ENCODE measurements at places on chromosomes 4 and X.
A peak's percentile ranks its signal among the peaks of the same experiment; 100 is the strongest.

DNA sequence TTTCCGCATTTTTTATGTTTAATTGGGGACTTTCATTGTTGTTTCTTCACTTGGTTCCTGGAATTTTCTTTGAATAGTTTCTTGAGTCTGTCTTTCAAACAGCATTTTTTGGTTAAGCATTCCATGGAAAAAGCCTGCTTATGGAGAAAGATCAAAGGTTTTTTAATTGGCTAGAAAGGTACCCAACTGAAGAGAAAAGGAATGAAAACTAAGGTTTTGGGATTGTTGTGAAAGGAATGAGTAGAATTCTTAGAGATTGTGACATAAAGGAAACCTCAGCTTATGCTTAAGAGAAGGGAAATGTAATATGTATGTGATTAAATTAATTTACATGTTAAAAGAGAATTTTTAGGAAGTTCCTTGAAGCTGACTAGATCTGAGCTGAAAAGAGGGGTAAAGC, 82.8 kb downstream of the CCKAR start:
- DNase-seq, result no peak

DNA sequence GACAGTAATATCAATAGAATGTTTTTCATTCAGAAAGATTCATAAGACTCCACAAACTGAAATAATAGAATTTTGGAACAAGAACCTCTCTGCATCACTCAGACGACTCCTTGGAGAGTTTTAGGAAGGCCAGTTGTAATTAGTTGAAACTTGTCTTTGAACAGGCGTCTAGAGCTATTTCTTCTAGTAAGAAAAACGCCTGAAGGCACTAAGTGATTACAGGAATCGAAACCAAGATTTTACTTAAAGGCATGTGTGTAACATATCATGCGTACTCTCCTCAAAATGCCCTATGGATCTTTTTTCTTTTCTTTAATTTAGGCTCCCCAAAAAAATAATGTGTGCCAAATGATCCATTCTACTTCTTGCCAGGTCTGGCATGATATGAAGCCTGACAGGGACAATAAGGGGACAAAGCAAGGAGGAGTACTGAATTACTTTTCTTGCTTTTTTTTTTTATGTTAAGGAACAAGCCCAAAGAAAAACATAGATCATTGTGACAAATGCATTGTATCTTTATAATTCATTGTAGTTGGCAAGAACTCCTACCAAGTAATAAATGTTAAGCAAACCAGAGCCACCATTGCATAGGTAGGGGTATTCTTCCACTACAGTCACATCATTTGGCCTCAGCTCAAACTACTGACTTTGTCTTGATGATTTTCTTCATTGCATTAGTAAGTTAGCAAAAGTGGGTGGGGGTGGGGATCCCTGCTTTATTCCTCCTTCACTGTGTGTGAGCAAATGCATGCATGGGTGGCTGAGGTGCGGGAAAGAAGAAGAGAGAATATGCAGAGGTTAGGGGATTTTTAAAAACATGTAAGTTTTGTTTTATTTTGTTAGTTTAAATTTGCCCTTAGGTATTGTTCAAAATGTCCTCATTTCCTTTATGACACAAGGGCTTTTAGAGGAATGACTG, 79.9 kb upstream of the ATOH1 start:
- no peak for DNase-seq

GRCh38 chr4:17704020-17704650, 77.3 kb downstream of the FAM184B start:
- DNase-seq, result no peak

DNA sequence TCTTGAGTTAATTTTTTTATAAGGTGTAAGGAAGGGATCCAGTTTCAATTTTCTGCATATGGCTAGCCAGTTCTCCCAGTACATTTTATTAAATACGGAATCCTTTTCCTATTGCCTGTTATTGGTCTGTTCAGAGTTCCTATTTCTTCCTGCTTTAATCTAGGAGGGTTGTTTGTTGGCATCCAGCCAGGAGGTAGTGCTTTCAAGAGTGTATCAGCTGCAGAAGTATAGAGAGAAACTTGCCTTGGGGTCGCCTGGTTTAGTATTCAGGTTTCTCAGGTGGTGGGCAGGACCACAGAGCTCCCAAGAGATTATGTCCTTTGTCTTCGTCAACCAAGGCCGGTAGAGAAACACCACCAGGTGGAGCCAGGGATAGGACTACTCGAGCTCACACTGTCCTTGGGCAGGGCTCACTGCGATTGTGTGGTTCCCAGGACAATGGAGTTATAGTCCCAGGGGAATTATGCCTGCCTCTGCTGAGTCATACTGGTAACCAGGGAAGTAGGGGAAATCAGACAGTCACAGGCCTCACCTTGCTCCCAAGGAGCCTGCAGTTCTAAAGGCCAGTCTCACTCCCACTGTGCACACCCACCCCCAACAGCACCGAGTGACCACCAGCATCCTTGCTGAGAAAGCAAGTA, 168.1 kb downstream of the VSIG4 start:
- DNase-seq, result no peak

- no peak for DNase-seq
Measured at GRCh38 chrX:69138118-69138390, 27.2 kb downstream of the PJA1 start.

GRCh38 chr4:74503580-74503979, 58.6 kb downstream of the AREG start:
- DNase-seq, result no peak

GRCh38 chrX:35829501-35829900, 31.4 kb downstream of the MAGEB16 start:
- DNase-seq, result peak; percentile 39

DNA sequence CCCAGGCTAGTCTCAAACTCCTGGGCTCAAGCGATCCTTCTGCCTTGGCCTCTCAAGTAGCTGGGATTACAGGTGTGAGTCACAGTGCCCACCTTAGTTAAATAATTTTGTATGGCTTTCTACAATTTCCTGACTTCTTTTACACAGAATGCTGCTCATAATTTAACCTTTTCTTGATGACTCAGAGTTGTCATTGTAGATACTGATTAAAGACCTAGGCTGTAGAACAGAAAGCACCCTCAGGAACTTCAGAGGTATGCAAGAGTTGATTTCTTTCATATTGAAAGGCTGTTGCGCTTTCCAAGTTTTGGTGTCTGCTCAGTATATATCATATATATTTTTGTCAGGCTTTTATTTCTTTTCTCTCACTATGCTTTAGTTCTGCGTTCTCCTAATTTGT, 21.1 kb upstream of the GPR34 start:
- DNase-seq, result no peak

DNA sequence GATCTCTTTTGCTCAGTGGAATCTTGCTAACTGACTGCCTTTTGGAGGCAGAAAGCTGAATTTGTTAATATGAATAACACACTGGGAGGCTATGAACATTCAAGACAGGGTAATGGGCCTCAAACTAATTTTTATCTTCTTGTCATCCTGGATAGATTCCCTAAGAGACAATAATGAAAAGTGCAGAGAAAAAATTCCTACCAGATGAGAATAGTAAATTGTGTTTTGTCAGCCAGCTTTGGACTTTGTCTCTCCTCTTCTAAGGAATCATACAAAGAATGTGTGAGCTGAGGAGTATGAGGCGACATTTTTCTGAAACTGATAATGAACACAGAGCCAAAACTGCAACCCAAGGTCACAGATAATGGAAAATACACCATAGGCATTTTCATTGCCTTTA, 649.3 kb downstream of the IQCM start:
- DNase-seq, result no peak

DNA sequence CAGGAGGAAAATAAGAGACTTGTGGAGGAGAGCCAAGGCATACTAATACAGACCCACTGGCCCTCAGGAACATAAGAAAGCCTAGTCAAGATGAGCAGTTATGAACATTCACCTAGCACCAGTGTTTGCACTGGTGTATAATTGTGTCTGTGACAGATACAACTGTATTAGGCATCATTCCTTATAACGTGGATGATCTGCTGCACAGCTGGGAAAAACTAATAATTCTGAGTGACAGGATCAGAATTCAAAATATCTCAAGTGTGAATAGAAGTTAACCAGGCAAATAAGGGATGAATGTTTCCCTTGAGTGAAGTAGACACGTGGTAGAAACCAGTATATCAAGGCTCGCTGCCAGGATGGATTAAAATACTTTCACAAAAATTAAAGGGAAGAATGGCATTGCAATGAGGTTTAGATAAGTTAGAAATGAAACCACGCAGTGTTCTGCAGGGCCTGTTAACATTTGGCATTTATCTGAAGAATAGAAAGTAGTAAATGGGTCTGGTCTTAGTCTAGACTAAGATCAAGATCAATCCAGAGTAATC, 325.9 kb downstream of the EPHA5 start:
- no peak for DNase-seq

GRCh38 chr4:44157611-44158277, 290.9 kb downstream of the KCTD8 start:
- DNase-seq, result no peak

DNA sequence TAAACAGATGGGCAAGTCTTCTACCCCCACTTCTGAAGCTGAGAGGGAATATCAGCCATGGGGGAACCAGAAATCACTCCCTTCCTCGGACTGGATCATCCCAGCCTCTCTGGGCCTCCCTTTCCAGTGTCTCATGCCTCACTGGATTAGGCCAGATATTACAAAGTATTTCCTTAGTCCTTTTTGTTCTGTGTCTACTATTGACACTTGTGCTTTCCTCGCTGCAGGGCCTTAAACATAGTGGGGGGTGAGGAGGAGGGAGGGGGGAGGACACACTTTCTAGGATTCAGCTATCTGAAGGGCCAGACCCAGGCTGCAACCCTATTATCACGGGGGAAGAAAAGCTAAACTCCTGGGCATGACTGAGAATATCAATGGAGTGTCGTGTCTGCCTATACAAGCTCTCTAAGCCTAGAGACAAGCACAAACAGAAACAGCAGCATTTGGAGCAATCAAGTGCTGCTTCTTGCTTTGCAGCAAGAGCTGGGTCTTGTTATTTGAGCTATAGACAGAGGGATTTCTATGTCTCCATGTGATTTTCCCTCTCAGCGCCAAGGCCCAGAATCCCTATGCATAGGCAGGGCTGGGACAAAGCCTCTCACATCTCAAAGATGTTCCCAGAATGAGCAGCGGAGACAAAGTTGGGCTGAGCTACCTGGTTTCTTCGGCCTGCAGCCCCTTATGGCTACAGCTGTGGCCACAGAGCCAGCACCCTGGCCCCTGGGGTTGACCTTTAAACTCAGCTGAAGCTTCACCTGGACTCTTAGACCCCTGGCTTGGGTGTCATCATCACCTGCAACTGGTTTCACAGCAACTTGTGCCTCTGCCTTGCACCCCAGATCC, 20.2 kb downstream of the PJA1 start:
- peak; percentile 7 for DNase-seq

GRCh38 chr4:95507147-95507546, 41.6 kb downstream of the UNC5C start:
- no peak for DNase-seq

GRCh38 chr4:71189471-71189870, 149.3 kb upstream of the SLC4A4 start:
- DNase-seq, result no peak

DNA sequence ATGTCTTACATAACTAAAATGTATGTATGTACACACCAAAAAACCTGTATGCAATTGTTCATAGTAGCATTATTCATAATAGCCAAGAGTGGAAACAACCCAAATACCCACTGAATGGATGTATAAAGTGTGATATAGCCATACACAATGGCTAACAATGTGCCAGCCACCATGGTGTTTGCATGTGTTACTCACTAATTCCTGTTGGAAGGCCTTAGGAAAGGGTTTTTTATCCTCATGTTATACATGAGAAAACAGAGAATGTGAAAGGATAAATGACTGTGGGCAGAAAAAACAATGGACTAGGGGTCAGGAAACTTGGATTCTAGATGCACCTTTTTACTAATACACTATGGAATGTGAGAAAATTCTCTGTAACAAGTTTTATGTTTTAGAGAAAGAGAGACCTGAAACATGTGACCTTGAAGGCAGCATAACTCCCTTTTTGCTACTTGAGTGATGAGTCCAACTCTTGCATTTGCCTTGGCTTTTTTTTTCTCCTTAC, 55.7 kb downstream of the TIGD2 start:
- no peak for DNase-seq

- no peak for DNase-seq
Measured at GRCh38 chrX:150627957-150628356, 59.5 kb downstream of the MTM1 start.

GRCh38 chr4:181508601-181509000, 734.6 kb upstream of the TENM3 start:
- no peak for DNase-seq

- DNase-seq, result peak; percentile 15
Measured at GRCh38 chr4:4854649-4855295, 4.7 kb upstream of the MSX1 start.

DNA sequence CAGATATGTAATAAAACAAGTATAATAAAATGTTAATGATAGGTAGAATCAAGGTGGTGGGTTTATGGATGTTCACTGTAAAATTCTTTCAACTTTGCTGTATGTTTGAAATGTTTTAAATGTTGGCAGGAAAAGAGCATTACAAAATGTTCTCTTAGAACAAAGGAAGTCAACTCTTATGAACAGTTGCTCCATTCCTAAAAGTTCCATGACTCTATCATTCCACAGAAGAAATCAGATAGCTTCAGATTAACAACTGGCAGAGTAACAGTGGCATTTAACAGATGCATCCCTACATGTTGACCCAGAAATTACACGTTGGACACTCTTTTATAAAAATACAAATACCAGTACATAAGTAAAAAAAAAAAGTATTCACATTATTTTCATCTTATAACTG, 2023.7 kb downstream of the ARAP2 start:
- DNase-seq, result no peak

DNA sequence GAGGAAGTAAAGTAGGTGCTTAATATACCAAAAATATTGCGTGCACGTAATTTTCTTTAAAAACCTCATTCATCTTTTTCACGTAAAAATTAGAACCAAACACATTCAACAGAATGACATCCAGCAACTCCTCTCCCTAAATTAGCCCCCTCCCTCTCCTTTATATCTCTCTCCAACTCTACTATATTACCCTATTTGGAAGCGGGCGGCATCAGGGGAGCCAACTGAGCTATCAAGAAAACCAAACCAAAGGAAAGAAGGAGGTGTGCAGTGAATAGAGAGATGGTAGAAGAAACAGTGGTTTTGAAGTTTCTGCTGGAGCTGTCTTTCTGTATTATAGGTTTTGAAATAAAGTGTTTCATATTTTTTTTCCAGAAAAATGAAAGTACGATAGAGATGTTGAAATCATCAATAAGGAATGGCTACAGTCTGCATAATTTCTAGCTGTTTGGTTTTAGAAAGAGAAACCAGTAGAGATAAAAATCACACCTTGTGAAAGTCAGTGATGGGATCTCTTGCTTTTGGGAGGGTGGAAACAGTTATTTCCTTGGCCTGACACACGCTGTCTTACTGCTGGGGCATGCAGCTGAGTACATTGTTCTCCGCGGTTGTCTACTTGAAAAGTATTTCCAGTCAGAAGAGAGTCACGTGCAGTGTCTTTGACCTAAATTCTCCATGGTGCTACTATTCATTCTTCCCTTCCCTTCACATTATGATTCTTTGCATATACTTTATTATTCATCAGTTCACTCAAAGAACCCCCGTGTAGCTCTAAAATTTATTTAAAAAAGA, 94.1 kb upstream of the WDR17 start:
- no peak for DNase-seq

GRCh38 chr4:61866378-61867030, 666.4 kb downstream of the ADGRL3 start:
- DNase-seq, result no peak

GRCh38 chr4:164536814-164537213, 217.1 kb upstream of the SMIM31 start:
- peak; percentile 76 for DNase-seq

GRCh38 chrX:78619834-78620233, 39.3 kb downstream of the RTL3 start:
- DNase-seq, result peak; percentile 61
